ENCODE measurements at places on chromosomes 3 and 15.

- no peak for DNase-seq
Observed at GRCh38 chr3:43266995-43267394, 19.3 kb upstream of the SNRK start.

DNA sequence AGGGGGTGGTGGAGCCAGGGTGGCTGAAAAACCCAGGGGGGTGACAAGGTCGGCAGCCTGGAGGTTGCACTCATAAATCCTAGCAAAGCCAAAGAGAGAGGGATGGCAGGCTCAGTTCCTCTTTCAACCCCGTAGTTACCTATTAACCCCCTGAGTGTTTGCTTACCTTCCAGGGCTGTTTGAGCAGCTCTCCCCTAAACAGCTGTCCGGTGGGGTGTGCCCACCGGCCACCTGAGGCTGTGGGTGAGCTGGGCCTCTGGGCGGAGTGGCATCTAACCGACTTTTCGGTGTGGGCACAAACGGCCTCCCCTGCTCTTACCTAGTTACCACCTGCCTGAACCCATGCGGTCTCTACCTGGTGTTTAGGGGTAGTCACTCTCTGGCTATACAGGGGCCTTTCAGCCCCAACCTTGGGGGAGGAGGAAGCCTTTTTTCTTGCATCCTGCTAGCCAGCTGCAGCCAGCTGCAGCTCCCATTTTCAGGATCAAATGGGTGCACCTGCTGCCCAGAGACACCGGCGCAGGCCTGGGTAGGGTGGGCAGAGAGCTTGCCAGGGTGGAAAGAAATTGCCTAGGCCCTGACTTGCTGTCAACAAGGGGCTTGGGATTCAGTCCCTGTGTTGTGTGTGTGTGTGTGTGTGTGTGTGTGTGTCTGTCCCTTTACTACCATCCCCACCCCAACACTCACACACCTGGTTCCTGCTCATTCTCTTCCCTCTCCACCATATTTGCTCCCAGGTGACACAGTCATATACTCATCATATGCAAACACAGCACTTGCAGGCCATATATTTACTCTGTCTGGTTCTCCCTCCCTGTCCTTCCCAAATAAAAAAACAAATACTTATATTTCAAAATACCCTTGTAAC, 3.7 kb downstream of the DLL4 start:
- no peak for DNase-seq

DNA sequence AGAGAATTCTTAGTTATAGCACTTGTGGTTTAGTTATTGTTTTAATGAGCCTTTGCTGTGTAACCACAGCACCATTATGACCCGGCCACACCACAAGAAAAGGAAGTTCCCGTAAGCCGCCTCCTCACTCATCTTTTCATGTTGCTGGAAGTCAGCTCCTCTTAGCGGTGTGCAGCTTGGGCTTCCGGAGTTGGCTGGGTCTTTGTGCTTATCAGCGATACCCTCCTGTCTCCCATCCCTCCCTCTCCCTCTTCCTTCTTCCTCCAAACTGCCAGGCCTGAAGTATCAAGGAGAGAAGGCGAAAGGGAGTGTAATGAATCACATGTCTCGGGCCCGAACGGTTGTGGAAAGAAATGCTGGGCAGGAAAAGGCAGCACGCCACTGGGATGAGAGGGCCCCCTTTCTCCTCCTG, 353.5 kb downstream of the MCTP2 start:
- DNase-seq = no peak

DNA sequence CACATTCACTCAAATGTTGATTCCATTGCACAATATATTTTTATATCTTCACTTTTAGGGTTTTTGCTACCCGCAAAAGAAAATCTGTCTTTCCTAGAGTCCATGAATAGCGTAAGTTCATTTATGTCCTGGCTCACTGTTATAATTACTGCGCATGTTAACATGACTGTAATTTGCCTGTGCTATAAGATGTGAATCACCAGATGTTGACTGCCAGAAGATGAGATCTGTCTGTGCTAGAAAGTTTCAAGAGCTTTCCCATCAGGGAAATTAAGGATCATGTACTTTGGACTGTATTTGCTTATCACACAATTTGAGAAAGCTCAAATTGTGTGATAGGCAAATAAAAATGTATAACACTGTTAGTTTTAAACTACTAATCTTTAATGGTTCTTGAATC, 322.5 kb downstream of the CHL1 start:
- no peak for DNase-seq

- no peak for DNase-seq
Observed at GRCh38 chr3:175457301-175457700, 598.2 kb downstream of the NAALADL2 start.

GRCh38 chr3:152190636-152191183, 78.0 kb upstream of the MBNL1 start:
- DNase-seq = no peak

- DNase-seq = no peak
Observed at GRCh38 chr3:153973722-153974265, 147.4 kb upstream of the ARHGEF26 start.

- no peak for DNase-seq
Observed at GRCh38 chr3:6854184-6854583, 6.7 kb upstream of the GRM7 start.

- no peak for DNase-seq
Observed at GRCh38 chr15:52466134-52466701, 62.5 kb downstream of the MYO5A start.

- DNase-seq = no peak
Observed at GRCh38 chr3:14513566-14514322, 26.4 kb downstream of the GRIP2 start.

DNA sequence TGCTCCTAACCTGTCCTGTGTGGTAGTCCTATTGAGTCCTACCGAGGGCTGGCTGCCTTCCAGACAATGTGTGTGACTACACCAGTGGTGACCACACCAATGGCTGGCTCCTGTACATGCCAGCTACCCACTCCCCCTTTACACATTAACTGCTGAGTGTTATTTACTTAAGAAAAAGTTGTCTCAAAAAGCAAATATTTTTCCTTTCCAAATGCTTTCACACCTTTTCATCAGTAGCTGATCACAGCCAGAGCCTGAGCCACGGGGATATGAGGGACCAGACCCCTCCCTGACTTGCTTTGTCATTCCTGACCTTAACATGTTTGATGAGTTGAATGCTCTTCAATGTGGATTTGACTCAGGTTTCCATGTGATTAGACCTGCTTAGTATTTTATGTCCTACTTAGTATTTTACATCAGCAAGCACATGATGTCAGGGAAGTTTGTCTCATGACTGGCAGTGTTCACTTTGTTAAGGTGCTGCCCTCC, 29.6 kb upstream of the GREM1 start:
- DNase-seq = no peak

GRCh38 chr3:169390741-169391305, 272.7 kb downstream of the MECOM start:
- DNase-seq = no peak

DNA sequence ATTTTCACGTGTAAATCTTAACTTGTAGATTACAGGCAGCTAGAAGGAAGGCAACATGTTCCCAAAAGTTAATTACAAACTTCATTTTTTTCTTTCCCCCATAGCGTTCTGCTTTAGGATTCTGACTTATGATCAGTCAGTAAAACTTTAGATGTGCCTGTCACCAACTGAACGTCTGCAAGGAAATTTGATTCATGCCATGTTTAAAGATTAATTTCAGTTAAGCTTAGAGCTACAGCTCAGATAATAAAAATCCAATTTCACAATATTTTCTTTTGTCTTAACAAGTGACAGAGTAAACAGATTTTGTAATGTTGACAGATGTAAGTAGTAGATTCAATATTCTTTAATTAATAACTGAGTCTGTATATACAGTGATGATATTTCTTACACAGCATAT, 253.1 kb downstream of the NFKBIZ start:
- no peak for DNase-seq

GRCh38 chr3:74370342-74370741, 244.1 kb downstream of the CNTN3 start:
- no peak for DNase-seq

DNA sequence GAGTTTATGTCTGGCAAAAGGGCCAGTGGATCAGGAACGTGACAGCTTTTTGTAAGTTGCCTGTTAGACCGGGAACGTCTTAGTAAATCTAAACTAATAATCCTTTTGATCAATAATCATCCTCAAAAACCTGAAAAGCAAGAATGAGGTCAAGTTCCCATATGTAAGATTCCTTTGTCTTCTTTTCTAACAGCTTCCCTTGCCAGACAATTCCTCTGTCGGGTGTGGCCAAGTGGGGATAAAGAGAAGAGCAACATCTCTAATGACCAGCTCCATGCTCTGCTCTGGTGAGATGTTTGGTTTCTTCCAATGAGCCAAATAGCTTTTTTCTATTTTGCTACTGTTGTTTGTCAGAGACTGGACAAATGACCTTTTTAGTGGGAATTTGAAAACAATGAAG, 19.8 kb downstream of the FANCD2OS start:
- DNase-seq = no peak

GRCh38 chr3:44803298-44803697, 41.7 kb downstream of the KIF15 start:
- DNase-seq = no peak

DNA sequence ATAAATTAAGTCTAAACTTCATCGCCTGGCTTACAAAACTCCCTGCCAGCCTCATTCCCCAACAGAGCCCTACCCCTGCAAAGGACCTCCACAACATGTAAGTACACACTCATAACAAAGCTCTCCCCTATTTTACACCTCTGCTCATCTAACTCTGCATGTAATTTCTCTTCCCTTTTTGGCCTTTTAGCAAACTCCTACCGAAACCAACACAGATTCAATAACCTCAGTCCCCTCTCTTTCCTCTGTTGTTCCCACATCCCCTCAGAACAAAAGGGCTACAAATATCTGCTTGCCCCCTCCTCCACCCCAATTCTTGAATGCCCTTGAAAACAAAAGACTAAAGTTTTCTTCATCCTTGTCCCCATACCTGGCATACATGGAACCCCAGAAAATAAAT, 662 bp downstream of the UBL7 start:
- DNase-seq = no peak

- no peak for DNase-seq
Observed at GRCh38 chr3:58369876-58370275, 37.2 kb downstream of the PXK start.

GRCh38 chr3:79874646-79875045, 106.8 kb upstream of the ROBO1 start:
- DNase-seq = no peak

DNA sequence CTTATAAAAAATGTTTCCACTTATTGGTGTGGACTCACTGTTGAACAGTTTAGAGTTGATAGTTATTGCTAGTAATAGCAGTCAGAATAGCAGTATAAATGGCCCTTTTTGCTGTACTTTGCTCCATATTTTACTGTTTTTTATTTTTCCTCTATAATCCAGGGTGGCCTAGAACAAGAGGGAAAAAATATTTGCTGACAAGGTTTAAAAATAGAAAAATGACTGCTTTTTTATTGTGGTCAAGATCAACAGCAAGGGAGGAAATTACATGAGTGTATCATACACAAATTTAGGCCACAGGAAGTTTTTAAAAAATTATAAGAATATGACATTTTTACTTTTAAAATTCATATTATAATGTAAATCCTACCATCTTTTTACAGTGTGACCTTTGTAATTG, 269.1 kb downstream of the WDR72 start:
- no peak for DNase-seq

DNA sequence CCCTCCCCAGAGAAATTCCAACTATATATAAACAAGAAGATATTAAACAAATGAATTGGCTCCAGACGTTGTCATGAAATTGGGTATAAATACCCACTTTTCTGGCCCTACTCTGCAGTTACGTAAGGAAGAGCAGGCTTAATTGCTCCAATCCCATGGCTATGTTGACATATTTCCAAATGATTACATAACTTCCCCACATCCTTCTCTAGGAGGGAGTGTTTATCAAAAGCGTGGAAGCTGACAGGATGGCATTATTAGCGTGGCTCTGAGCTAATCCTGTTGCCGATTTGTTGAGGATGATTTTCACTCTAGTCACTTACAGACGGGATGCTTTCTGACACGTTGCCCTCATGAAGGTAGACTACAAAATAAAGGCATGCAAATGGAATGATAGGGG, 347.5 kb upstream of the TMCO5A start:
- DNase-seq = no peak

DNA sequence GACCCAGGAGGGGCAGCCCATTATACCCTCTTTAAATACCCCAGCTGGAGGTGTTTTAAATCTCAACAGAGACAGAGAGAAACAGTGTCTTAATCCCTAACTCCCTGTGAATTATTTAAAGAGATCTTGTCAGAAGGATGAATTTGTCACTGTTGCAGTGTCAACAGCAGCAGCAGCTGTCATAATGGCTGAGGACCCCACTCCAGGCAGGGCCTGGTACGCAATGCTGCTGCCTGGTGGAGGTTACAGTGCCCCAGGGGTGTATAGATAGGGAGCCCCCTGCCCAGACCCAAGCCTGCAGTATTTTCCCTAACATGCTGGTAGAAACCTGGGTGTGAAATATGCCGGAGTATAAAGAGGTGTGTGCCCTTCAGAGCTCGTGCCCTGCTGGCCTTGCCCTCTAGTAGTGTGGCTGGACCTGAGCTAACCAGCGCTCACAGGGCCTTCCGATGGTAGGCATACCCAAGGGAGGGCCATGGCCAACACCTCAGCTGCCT, 143.0 kb downstream of the EPHB1 start:
- DNase-seq = no peak

DNA sequence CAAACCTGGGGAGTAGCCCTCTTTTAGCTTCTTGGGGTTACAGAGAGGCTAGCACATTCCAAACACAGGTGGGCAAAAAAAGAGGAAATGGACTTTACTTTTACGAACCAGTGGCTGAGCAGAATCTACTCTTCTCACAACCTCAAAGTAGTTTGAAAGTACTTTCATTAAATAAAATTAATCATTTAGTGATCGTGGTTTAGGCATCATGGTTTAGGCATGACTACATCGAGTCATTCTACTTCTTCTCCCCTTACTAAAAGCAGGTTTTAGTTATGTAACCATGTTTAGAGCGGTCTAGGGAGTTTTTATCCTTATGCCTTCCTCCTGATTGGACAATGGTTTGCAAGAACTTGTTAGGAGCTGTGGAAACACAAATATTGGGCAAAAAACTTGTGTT, 2.5 kb upstream of the GREM1 start:
- no peak for DNase-seq

- peak; percentile 38 for DNase-seq
Observed at GRCh38 chr3:63818282-63819150, 583 bp upstream of the C3orf49 start.

DNA sequence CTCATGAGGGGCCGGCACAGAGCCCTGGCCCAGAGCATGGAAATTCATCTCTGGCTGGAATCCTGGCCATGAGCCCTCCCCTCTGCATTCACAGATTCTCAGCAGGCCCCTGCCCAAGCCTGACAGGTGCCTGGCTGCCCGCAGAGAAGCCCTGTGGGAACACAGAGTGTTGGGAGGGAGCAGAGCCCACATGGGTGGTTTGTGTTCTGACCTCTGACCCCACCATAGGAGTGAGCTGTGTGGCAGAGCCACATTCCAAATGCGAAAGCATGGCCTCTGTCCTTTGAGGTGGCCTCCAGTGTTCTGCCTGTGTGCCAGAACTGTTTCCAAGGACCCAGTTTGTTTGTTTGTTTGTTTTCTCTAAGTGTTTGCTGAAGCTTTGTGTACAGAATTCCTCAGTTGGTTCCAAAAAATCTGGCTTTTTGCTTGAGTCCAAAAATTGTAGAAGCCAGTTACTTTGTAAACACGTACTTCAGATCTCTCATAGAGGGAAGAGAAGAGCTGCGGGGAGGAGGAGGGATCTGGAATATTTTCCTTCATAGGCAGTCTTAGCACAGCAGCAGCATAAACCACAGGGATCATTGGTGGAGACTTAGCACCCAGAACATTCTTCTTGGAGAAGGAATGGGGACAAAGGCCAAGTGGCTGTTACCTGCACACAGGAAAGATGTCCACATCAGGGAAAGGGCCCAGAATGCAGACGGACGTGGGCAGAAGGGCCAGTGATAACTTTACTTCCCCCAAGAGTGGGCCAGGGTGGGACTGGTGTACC, 36.0 kb downstream of the GRAMD2A start:
- DNase-seq = no peak
